ENCODE measurements at places on chromosomes 6 and 20. TPM values are rescaled to one million over a fixed set of nuclear protein-coding genes. Genes with fewer than 3 reads are reported as not detected.

TREM1 gene
- not detected for total RNA-seq

DNA sequence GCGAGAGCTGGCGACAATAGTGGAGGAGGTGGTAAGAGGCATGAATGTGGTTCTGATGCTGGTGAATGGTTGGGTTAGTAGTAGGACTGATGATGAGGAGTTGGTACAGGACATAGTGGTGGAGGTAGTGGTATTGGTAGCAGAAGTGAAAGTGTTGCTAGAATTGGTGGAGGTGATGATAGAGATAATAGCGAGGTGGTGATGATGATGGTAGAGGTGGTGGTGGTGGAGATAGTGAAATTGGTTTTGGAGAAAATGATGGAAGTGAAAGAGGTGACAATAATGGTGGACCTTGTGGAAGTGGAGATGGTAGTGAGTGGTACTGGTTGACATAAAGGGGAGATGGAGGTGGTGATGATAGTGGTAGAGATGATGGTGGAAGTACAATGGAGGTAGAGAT, 360.2 kb upstream of the JAG1 start:
- no peaks in the 10 kb centered on the region for H3K4me1 ChIP-seq
- H3K27ac ChIP-seq = no peak overlapping the region

FAM184A gene
- total RNA-seq = 3.0 TPM

- H3K4me3 ChIP-seq = peak overlapping the region; percentile 81
- H3K36me3 ChIP-seq = peaks cover 8% of the 10 kb centered on the region
- peak overlapping the region; percentile 97 for H3K27ac ChIP-seq
- peaks cover 46% of the 10 kb centered on the region for H3K4me1 ChIP-seq
- no peaks in the 10 kb centered on the region for H3K27me3 ChIP-seq
- peak; percentile 53 for DNase-seq
Observed at GRCh38 chr6:20366082-20366830, 35.4 kb upstream of the E2F3 start.

Data from activated naive CD8-positive, alpha-beta T cell treated with anti-CD3 and anti-CD28 coated beads, Interleukin-2, amount 10 ng/mL, durations not matched to agents 7 days and 5 days (primary cell).